ENCODE measurements at places on chromosomes 6 and 20.

DNA sequence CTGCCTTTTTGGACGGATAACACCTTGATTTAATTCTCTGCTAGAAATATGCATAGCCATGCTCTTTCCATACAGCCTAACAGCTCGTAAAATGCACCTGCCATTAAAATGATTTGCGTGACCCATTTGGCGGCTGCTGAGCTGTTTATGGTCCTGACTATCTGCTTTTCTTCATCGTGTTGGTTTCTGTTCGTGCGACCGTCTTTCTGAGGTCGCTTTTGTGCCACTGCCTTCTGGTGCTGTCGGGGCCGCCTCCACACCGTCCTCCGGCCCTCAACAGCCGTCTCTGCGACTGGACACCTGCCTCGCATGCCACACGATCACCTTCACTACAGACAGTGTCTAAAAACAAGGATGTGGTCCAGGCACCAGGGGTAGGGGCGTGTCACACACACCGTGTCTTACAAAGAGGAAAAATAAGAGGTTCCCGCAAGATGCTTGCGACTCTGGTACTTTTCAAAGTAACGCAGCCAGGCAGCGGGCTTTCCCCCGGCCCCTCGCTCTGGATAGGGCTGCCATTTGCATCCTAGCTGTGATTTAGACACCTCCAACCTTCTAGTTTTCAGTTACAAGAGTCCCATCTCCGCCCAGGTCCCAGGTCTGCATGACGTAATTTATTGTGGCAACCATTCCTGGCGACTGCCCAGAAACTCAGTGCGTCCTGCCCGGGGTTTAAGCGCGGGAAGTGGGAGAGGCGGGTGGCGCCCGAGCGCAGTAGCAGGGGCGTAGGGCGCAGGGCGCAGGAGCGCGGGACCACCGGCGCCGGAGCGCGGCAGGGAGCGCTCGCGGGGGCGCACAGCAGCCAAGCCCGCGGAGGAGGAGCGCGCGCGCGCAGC is at the start of gene STMND1:
Gene STMND1 (plus strand): TSS at position 629 of the 836 bp plus-strand sequence. CDS start 208 bp downstream, outside the sequence.
- DNase-seq = no peak

- no peak for DNase-seq
Observed at GRCh38 chr20:7657569-7657968, 282.7 kb downstream of the HAO1 start.

- no peak for DNase-seq
Observed at GRCh38 chr20:39706184-39706663, 744.1 kb downstream of the DHX35 start.

DNA sequence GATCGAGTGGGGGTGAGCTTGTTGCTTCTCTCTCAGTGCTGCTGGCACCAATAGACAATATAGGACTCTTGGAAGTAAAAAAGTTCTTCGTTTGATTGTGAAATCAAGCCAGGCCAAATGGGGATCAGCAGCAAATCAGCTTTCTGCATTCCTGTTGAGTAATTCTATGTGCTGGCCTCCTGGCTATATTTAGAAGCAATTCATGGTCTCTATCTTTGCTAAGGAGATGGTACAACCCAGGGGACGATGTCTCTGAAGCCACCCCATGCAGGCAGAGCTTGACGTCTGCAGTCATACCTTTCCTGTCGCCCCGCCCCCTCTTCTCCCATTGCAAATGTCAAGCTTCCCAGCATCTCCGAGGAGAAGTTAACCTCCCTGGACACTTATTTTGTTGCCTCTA is 199.1 kb downstream of the SCP2D1 start:
- no peak for DNase-seq

- no peak for DNase-seq
Observed at GRCh38 chr6:124812067-124812466, 150.2 kb upstream of the RNF217 start.

DNA sequence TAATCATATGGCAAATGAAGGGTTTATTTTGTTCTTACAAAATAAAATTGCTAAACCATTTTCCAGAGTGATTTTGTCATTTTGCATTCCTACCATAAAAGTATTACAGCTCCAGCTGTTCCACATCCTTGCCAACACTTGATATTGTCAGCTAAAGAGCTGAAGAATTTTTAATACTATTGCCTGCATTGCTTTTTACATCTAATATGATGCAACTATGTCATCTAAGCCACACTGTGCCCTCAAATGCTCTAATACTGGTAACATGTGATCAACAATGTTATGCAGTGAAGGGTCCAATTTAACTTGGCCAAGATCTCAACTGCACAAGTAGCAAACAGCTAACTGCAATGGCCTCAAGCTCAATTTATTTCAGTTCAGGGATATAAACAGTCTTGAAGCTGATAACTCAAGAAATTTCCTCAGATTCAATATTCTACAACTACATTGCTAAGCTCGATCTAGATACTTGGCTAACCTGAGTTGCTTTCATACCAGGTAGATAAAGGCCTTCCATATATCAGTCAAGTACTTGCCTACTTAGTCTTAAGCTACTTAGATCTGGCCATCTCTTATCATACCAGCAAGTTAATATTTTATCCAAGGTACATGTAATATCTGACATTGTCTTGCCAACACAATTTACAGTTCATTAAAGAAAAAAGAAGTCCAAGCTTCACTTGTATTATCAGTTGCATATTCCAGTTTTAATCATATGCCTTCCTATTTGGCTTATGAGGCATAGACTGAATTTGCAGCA is 17.0 kb downstream of the AKIRIN2 start:
- no peak for DNase-seq

- DNase-seq = no peak
Observed at GRCh38 chr6:117602899-117603588, 733 bp upstream of the GOPC start.

GRCh38 chr6:154994836-154995253 is 270 bp upstream of the TIAM2 start:
- no peak for DNase-seq

- DNase-seq = peak; percentile 50
Observed at GRCh38 chr6:15023448-15023847, 222.4 kb upstream of the JARID2 start.

DNA sequence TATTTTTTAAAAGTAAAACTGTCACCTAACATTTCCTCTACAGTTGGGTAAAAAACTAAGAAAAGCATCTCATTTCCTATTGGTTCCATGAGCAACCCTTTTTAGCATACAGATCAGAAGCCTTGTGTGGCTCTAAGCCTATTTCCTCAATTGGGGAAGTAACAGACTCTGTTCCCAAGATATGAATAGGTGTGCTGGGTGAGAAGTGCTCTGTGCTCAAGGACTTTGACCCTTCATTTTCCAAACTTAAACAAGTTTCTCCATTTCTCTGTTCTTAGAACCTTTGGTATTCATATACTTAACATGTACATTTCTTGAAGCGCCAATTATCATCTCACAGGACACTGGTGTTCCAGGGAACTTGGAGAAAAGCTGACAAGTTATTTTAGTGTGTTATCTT is 24.1 kb downstream of the CARMIL1 start:
- no peak for DNase-seq

DNA sequence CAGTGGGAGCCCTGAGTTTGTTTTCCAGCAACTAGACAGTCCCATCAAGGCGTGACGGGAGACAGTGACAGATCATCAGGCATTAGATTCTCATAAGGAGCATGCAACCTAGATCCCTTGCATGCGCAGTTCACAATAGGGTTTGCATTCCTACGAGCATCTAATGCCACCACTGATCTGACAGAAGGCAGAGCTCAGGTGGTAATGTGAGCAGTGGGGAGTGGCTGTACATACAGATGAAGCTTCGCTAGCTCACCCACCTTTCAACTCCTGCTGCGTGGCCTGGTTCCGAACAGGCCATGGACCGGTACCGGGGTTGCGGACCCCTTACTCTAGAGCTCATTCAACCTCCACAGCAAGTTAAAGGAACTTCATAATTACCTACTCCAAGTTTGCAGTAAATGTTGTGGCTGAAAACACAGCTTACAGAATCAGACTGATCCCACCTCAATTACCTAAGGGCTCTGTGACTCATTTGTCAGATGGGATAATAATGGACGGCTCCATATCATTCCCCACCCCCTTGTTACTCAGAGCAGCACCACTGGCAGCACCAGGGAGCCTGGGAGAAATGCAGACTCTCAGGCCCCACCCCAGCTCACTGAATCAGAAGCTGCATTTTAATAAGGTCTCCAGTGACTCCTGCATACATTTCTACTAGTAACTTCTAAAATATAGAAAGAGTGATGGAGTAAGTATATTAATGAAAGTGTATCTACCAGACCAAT is 15.7 kb downstream of the PXMP4 start:
- no peak for DNase-seq

- no peak for DNase-seq
Observed at GRCh38 chr6:1242446-1242845, 69.5 kb upstream of the FOXQ1 start.

- no peak for DNase-seq
Observed at GRCh38 chr6:70520575-70520974, 46.2 kb upstream of the SDHAF4 start.

All from activated CD4-positive, alpha-beta T cell treated with anti-CD3 and anti-CD28 coated beads for 24 hours (primary cell).